Retina (tissue), 1 donor: ENCODE measurements at places on chromosomes 2 and 18.
A peak's percentile ranks its signal among the peaks of the same experiment; 100 is the strongest.

DNA sequence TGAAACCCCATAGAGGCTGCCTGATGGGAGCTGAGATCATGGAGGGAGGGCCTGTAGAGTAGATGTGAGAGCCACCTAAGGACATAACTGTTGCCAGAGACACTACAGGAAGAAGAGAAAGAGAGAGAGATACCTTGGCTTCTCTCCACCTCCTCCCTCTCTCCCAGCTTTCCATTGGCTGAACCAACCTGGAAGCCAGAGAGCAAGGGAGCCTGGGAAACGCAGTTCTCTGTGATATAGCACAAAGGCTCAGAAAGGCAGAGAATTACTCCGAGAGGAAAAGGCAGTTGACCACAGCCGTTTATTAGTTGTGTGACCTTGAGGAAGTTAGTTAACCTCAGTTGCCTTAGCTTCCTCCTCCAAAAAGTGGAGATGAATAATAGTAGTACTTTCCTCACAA lies 37.7 kb upstream of the MAT2A start:
- DNase-seq, result no peak

DNA sequence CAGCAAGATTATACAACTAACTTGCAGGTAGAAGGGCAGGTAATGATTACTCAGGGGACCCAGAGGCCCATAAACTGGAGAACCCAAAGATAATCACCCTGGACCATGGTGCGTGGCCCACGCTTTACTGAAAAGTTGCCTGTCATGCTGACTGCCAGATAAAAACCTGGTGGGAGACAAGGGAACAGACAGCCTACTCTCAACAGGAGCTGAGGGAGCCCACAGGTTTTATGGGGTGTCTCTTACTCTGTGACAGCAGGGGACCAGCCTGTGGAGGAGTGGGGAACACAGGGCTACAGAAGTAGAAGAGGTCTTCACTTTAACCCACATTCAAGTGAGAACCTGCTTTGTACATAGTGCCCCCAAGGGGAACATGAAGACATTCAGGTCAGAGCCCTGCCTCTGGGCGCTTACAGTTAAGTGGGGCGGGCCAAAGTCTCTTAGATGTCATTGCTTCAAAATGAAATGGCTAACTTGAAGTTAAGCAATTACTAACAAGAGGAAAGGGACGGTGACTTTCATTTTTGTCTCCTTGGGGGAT lies 60.4 kb downstream of the DHRS9 start:
- no peak for DNase-seq

GRCh38 chr18:79857082-79857671 lies 59.4 kb downstream of the KCNG2 start:
- peak; percentile 37 for DNase-seq

- DNase-seq, result no peak
These were observed 2.2 kb upstream of the TNS1 start for GRCh38 chr2:218005028-218005427.

GRCh38 chr2:218035463-218036100 lies 32.8 kb upstream of the TNS1 start:
- DNase-seq, result no peak

DNA sequence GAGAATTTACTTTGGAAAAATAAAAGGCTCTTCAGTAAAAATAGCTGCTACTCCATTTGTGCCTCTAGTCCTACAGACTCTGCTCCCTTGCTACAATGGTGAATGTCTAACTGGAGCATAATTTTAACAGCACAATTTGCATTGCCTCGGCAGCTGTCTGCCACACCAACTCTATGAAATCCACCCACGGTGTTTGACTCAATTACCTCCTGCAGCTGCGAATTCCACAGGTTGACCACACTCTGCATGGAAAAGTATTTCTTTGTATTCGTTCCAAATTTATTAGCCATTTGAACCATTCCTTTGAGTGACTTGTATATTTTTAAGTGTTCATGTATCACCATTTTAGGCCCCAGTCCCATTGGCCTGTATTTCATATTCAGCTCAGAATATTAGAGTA lies 182.1 kb upstream of the CCDC68 start:
- no peak for DNase-seq

GRCh38 chr2:95292623-95293260 lies 4.4 kb upstream of the KCNIP3 start:
- DNase-seq, result no peak

- DNase-seq, result no peak
These were observed 917 bp upstream of the PRKAG3 start for GRCh38 chr2:218832520-218832919.

- DNase-seq, result no peak
These were observed 73.7 kb upstream of the LAPTM4A start for GRCh38 chr2:20125164-20125563.

DNA sequence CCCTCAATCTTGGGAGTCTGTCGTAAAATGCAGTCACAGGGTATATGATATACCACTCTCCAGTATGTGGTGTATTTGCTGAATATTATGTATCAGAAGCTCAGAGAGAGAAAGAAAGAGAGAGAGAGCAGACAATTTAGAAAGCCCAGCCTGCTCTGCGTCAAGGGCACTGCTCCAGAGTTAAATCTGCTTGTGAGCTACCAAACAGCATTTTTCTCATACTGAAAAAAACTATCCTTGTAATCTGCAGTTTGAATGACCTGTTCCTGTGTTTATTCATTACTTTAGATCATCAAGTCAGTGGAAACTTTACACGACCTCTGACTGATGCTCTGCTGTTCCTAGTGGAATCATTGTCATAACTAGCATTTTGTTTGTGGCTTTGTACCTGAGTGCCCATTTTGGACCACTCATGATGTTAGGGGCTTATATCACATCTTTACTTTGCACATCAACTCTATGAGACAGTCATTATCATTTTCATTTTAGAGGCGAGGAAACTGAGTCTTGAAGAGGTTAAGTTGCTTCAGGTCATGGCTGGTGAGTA lies 89.2 kb upstream of the PELI1 start:
- no peak for DNase-seq

- DNase-seq, result no peak
These were observed 38.8 kb downstream of the MFSD6 start for GRCh38 chr2:190446750-190447516.

DNA sequence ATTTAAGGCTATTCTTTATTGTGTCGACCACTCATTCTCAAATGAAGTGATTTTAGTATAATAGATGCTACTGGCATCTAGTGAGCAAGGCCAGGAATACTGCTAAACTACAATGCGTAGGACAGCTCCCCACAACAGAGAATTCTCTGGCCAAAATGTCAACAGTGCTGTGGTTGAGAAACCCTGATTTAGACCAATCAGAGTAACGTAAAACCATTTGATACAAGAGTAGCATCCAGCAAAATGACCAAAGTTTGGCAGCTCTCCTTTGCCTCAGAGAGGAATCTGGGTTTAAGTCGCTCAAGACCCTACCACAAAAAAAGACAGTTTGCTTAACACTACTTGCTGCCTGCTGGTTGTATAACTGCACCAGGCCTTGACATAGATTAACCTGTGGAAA lies 37.0 kb upstream of the TTN start:
- DNase-seq, result no peak

DNA sequence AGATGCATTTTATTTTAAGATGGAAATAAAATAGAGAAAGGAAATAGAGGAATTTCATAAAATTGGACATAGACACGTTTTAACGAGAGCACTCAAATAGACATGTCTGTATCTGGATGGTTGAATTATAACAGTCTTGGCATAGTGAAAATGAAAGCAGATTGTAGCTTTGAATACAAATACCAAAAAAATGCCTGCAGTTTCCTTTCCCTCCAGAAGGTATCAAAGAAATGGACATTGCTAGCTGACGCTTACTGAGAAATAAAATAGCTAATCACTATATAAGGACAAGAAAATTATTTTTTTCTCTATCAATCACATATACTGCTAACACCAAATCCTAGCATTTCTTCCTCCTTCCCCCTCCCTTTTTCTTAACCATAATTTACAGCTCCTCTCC lies 11.4 kb upstream of the MAPRE2 start:
- DNase-seq, result no peak

GRCh38 chr2:239444626-239445577 lies 44.1 kb upstream of the HDAC4 start:
- no peak for DNase-seq

- DNase-seq, result no peak
These were observed 510.5 kb upstream of the TNP1 start for GRCh38 chr2:217370391-217370790.

DNA sequence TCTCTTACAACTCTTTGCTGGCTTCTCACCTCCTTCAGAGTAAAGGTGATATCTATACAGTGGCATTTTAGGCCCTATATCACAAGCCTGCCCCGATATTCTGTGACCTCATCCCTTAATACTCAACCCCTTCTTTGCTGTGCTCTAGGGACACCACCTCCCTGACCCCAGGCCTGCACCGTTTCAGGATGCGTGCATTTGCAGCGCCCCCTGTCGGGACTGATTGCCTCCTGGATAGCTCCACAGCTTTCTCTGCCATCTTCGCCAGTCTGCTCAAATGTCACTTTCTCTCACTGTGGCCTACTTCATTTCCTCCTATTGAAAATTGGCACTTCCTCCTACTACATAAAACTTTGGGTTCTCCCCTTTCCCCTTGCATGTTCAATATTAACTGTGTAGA lies 289.6 kb downstream of the SOCS6 start:
- no peak for DNase-seq

- peak; percentile 95 for DNase-seq
These were observed at the start of gene SPTBN1 for GRCh38 chr2:54455563-54456361. Gene SPTBN1, plus strand, starts transcription at chr2:54456327. Its CDS starts 70,092 bp downstream, at chr2:54526419.

DNA sequence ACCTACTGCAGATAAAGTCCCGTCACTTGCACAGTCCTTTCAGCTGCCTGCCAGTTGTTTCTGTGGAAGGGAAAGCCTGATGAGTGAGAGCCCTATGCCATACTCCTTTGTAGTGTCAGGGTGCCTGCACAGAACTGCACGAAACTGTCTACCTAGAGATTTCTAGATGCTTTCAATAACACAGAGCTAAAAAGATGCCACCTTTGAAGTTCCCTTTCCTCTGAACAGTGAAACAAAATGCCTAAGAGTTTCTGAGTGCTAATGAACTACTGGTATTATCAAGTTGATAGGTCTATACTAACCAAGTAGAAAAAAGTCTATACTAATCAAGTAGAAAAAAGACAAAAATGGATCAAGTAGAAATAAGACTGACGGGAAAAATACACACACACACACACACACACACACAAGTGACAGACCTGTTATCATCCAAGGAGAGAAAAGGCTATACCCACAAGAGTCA lies 79.0 kb downstream of the TLK1 start:
- DNase-seq, result no peak

GRCh38 chr2:154207288-154208047 lies 335.7 kb downstream of the GALNT13 start:
- no peak for DNase-seq

DNA sequence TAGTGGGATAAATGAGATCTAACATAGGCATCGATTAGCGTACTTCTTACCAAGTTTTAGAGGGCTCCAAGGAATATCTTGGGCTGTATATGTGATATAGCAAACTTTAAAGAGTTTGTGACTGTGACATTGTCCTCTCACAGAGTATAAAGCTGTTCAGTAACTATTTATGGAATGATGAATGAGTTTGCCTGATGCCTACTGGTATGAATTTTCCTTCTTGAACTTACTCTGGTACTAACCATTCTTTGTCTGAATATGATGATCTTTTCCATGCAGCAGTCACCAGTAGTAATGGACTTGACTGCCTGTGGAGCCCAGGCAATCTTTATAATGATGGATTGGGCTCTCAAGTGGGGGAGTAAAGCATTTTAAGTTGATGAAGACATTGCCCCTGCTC lies 120.5 kb downstream of the PARD3B start:
- no peak for DNase-seq

DNA sequence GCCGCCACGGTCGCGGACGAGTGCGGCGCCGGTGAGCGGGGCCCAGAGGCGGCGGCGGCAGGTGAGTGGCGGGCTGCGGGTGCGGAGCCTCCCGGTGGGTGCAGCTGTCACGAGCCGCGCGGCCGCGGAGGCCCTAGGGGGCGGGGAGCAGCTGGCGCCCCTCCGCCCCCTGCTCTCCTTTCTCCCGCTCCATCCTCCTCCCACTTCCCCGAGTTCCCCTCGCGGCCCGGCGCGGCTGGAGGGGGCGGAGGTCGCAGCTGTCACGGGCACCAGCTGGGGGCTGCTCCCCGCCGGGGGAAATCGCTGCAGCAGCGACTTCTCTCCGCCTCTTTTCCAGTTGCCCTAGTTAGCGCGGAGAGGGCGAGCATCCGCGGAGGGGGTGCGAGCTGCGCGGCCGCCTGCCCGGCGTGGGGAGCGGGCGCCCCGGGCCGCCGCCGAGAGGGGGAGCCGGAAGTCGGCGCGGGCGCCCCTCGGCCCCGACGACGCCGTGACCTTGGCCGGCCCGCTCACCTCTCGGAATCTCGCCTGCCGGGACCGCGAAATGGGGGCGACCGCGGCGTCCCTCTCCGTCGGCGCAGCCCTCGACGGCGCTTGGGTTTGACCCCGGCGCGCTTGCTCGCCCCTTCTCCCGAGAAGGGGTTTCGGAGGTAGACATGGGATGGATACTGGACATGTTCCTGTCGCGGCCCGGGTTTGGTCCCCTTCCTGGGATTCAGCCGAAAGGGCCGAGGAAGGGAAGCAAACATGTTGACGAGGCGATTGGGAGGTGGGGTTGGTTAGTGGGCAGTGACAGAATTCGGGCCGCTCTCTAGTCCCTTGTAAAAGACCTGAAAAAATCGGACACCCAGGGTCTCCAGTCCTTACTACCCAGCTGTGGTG lies 727 bp downstream of the NCOA1 start:
- DNase-seq, result peak; percentile 91

DNA sequence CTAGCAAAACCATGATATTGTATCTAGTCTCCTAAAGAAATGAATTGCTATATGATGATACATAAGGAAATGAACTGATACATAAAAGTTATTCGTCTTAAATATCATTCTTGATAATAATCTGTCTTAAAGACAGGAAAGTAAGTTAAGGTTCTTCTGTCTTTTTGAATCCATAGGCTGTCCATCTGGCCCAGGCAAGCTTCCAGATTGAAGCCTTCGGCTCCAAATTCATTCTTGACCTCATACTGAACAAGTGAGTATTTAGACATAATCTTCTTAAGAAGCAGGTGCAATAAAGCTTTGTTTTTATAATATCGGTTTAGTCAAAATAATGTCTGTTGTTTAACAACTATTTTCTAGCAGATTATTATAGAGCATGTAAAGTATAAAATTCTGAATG lies 37.7 kb downstream of the ADAM23 start:
- no peak for DNase-seq

DNA sequence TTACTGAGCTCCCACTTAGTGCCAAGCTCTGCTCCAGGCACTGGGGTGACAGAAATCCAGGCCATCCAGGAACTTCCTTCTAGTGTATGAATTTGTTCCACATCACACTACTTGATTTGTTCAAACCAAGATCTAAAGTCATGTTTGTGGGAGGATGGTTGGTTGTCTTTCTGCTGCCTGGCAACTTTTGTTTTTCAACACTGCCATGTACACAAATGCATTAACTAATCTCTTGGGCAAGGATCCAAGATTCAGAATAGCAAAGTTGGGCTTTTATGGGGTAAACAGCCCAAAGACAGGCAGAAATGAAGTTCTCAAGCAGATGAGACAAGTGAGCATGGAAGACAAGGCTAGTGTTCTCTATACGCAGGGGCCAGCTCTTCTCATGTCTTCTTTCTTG lies 53.4 kb upstream of the PROKR1 start:
- no peak for DNase-seq

GRCh38 chr2:97011977-97012569 lies 25.7 kb upstream of the FAM178B start:
- peak; percentile 28 for DNase-seq
